HuH-7 (cell line): ENCODE measurements at places on chromosomes 5 and 9.

GRCh38 chr9:3846573-3846972, 320.8 kb upstream of the RFX3 start:
- no peak for DNase-seq

DNA sequence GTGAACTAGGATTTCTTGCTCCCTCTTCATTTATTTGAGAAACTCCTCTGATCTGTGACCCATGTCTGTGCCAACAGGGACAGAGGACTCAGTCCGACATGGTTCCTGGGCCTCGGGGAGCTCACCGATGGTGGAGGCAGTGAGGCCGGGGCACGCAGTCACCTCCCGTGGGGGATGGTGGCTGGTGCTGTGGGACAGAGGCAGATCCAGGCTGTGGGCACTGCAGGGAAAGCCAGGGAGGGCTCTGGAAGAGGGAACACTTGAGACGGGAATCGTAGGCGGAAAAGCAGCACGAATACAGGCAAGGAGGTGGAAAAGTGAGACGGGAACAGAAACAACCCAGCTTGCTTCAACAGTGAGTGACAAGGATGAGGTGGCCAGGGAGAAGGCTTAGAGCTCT, 127.8 kb downstream of the GABBR2 start:
- no peak for DNase-seq

DNA sequence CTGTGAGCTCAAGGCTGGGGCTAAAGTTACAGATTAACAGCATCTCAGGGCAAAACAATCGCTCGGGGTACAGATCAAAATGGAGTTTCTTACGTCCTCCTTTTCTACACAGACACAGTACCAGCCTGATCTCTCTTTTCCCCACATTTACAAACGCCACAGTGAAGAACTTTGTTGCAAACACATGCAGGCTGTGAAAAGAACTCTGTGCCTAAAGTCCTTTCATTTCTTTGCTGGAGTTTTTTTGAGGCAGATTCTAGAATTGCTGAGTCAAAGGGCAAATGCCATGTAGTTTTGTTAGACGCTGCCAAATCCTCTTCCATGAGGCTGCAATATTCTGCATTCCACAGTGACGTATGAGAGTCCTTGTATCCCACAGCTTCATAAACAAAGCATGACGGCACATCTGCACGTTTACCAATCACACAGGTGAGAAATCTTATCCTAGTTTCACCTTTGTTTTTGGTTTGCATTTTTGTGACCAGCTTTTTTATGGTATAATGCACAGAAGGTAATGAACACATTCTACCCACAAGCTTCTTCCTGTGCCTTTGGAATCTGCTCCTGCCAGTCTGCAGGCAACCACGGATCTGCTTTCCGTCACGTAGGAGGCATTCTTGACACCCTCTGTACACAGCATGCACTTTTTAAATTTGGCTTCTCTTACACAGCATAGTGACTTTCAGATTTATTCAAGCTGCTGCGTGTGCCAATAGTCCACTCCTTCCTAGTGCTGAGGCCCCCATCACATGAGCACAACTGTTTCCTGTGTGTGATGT, 44.6 kb upstream of the LPCAT1 start:
- no peak for DNase-seq

- no peak for DNase-seq
Observed at GRCh38 chr9:38112049-38112448, 43.0 kb upstream of the SHB start.

DNA sequence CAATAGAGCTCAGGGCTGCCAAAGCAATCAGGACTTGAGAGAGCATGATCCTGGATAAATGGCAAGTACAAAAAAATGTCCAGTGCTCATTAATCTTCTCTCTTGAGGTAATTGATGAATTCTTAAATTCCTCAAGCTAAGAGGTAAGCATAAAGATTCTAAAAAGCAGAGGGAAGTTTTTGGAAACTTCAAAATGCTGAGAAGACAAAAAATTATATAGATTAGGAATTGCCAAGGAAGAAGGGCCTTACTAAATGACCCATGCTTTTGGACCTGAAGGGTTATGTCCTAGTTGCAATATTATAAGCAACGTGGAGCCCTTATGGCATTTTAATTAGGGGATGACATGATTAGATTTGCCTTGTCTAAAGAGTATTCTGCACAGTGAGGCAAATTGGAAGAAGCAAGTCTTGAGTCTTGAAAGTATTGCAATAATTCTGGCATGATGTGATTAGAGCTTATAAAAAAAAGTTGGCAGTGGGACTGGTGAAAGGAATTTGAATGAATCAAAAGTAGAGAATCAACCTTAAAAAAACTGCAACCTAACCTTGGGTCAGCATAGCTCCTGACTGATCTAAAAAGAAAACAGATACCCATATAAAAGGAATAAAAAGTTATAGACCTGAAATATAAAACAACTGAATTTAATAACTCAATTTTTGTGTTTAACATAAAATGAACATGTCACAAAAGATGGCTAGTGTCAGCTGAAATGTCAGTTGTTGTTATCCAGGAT, 323.8 kb upstream of the ARRDC3 start:
- DNase-seq, result no peak

DNA sequence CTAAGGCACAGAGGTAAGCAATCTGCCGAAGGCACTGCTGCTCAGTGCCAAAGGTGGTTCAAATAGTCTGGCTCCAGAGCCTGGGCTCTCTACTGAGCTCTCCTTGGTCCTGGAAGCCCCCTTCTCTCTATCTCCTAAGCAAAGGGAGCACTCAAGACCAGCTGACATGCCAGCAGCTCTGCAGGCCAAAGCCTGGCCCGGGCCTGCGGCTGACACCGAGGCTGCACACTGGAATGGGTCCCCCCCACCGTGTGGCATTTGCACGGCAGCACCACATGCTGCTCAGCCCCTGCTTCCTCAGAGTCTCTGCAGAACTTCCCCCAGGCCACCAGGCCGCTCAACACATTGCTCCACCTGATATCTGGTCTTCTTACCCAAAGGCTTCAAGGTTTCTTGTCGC, 57.8 kb upstream of the GOLPH3 start:
- no peak for DNase-seq

DNA sequence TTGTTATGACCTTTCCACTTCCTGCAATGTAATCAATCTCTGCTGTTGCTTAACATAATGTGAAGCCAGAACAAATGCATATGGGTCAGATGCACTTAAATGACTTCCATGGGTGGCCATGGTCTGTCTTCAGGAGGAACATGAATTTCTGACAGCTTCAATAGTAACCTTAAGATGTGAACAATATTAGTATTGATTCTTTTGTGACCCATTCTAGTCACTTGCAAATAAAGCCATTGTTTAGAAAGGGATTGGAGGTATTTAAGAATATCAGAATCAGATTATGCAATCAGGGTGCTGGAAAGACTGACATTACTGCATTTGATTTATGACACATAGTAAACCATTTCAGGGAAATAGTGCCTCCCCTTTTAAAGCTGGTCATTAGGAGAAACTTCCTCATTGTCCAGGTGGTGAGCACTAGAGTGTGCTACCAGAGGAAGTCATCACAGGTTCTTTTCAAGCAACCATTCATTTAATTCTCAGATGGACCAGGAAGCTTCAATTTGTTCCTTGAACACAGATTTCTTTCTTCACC, 32.1 kb downstream of the GRIN3A start:
- peak; percentile 25 for DNase-seq

GRCh38 chr5:164560216-164560615, 1054.8 kb downstream of the MAT2B start:
- no peak for DNase-seq

GRCh38 chr5:111853748-111854147, 96.8 kb upstream of the NREP start:
- no peak for DNase-seq

DNA sequence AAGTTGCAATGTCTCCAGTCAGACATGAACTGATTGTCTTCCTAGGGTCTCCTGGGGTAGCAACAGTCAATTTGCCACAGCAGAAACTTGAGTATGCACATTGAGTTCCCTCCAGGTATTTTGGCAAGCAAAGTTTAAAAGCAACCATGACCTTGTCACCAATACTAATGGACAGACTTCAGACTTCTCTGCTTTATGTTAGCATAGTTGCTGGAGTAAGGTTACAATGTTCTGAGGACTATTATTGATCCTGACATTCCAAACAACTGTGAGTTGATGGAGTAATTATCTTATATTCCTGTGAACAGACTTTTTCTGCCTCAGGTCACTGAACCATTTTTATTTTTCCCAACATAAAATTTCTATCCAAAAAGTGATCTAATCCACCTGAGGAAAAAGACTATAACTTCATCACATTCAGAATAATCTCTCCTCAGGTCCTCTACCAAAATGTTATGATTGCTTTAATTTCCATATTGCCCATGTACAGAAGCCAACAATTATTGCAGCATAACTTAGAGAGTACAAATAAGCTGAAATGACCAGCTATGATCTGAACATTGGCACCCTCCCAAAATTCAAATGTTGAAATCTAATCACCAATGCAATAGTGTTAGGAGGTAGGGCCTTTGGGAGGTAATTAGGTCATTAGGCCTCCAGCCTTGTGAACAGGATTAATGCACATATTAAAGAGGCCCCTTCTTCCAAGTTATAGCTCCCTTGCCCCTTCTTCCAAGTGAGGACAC, 228.3 kb downstream of the PDE4D start:
- DNase-seq, result no peak

DNA sequence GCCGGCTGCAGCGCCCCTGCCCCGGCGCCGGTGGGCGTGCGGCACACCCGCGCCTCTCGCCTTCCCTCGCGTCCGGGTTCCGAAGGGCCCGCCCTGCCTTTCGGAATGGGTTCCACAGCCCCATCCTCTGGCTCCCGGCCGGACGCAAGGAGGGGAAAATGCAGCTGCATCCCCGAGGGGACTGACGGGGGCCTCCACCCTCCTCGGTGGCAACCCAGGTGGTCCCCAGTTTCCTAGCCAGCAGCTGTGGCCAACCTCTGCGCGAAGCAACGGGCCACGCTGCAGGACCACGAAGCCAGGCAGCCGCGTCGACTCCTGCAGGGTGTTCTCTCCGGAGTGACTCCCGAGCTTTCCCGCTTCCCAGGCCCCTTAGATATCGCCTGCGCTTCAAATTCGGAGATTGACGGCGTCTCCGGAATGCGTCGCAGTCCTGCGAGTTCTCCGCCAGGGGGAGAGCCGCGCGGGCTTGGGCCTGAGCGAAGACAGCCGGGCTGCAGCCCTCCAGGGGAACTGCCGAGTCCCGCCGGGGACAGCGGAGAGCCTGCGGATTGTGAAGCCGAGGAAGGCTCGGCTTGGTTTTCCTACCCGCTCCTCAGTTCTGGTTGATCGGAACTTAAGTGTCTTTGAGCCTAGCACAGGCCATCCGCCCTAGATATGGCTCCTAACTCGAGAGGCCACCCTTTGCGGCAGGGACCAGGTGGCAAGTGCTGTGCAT, 582 bp upstream of the APBA1 start:
- peak; percentile 85 for DNase-seq

DNA sequence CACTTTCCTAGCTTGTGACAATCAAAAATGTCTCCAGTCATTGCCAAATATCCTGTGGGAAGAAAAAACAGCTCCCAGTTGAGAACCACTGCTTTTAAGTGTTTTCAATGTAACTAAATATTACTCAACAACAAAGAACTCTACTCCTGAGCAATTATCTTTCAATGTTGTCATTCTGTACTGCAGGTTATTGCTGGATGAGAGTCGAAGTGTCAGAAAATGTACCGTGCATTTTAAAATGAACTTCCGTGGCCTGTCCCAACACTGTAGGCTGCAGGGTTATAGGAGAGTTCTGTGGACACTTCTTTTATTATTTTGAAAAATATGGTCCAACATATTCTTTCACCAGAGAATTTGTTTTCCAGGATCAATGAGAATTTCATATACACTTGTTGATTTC, 34.8 kb upstream of the AGXT2 start:
- DNase-seq, result no peak
